ENCODE measurements at places on chromosomes 7 and 10.

GRCh38 chr10:116699471-116700150 lies 42.8 kb downstream of the HSPA12A start:
- DNase-seq: no peak

DNA sequence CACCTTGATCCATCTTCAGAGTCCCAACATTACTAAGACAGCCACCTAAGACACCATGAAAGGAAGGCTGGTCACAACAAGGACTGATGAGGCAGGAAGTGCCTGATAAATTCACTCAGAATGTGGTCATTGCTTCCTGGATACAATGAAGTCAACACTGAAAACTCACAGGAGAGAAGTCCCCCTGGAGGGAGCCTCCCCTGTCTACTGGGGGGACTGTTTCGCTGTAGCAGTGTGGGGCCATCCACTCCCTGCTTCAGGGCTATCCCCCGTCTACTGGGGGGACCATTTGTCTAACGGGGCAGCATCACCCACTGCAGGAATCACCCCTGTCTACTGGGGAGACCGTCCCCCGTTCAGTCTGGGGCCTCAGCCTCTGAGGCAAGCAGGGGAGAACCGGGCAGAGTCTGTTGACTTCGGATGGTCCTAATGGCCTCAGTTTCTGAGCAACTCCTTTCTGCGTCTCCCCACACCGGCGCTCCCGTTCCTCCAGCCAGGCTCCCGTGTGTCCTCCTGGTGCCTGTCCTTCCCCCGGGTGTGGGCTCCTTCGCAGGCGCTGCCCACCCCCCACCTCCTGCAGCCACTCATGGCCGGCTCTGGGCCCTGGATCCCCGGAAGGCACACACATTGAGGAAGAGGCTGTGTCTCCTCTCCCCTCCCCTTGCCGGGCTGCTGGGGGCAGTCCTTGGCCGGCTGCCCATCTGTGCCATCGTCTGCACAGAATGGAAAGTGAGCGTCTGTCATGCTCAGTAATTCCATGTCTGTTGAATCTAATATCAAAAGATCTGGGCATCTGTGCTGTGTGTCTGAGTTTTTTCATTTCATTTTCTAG lies 59.9 kb upstream of the DNAJB6 start:
- no peak for DNase-seq

GRCh38 chr7:139094596-139094995 lies 14.9 kb downstream of the ZC3HAV1 start:
- DNase-seq: no peak

GRCh38 chr7:47663213-47663612 lies 81.3 kb upstream of the TNS3 start:
- no peak for DNase-seq
